ENCODE measurements at places on chromosomes 7 and 10. TPM values are rescaled to one million over a fixed set of nuclear protein-coding genes. Genes with fewer than 3 reads are reported as not detected.

GRCh38 chr7:38685851-38686250 is 54.7 kb upstream of the AMPH start:
- H3K36me3 ChIP-seq = no peaks in the 10 kb centered on the region
- H3K27me3 ChIP-seq = no peaks in the 10 kb centered on the region
- no peak for DNase-seq
- no peak overlapping the region for H3K27ac ChIP-seq
- no peak overlapping the region for H3K4me3 ChIP-seq
- H3K4me1 ChIP-seq = no peaks in the 10 kb centered on the region

Gene NKX6-2
- 0.20 TPM for total RNA-seq

DNA sequence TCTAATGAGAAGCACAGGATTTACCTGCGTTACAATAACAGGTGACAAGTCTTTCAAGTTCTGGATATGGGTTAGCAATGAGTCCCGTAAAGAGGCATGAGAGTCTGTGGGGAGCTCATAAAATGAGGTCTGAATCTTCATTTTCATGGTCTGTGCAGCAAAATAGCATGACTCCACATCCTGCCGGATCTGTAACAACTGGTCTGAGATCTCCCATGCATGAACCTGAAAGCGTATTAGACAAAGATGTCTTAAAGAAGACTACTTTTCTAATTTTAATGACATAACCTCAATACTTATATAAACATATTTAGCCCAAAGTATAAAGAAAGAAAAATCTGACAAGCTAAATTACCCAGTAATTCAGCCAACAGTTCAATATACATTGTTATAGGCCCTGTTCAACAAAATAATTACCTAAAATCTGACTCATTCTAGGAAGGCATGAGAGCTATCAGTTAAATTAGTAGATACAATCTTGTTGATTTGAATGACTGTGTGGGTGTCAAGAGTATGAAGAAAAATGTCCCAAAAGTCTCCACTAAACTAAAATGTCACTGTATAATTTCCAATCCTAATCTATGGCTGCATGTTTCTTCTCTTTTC is 36.9 kb downstream of the TNPO3 start:
- H3K4me3 ChIP-seq = no peak overlapping the region
- no peaks in the 10 kb centered on the region for H3K36me3 ChIP-seq
- no peak for DNase-seq

Gene DENND2A
- total RNA-seq = 22.5 TPM

- no peaks in the 10 kb centered on the region for H3K27me3 ChIP-seq
- DNase-seq = no peak
- H3K4me1 ChIP-seq = peaks cover 8% of the 10 kb centered on the region
- no peak overlapping the region for H3K27ac ChIP-seq
- no peaks in the 10 kb centered on the region for H3K36me3 ChIP-seq
These were observed 117.2 kb downstream of the CNOT4 start for GRCh38 chr7:135392701-135393100.

DNA sequence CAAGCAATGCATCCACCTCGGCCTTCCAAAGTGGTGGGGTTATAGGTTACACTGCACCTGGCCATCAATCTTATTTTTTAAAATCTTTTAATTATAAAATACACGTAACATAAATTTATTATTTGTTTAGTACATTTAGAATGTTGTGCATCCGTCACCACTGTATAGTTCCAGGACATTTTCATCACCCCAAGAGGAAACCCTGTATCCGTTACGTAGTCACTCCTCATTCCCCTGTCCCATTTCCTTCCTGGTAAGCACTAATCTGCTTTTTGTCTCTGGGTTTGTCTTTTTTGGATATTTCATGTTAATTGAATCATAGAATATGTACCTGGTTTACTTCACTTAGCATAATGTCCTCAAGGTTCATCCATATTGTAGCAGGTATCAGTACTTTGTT is 51.2 kb downstream of the MAPK8 start:
- H3K4me3 ChIP-seq = no peak overlapping the region
- no peak for DNase-seq
- no peak overlapping the region for H3K27ac ChIP-seq

Gene INA
- total RNA-seq = not detected

Measured in tibial nerve (tissue), 4 donors.